Activated T-helper 2 cell treated with anti-CD3 and anti-CD28 coated beads, Interferon-gamma antibody, Interleukin-2, Interleukin-4, amounts not matched to agents 10 μg/mL and 5 μg/mL and 100 μg/mL, durations not matched to agents 14 hours and 24 hours and 36 hours (primary cell): ENCODE measurements at places on chromosomes 13 and 19.

GRCh38 chr13:32297206-32297605 is 18.0 kb downstream of the ZAR1L start:
- no peak for DNase-seq

- peak; percentile 84 for DNase-seq
Measured at GRCh38 chr19:10104665-10105508, 1.3 kb upstream of the PPAN start.

DNA sequence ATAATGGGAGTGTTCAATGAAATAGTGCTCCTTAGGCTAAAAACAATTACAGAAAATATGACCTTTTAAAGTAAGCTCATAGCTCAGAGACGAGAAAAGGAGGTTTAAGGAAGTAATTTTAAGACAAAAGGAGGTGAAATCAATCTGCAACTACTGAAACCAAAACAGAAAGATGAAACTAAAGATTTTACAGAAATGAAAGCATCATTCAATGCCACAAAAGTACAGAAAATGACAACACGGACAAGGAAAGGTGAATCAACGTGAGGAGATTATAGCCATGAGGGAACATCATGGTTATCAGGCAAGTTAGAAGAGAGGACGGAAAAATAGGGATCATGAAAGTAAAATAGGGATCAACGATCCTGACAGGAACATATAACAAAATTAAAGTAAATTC is 745.2 kb downstream of the PCDH17 start:
- DNase-seq = no peak

GRCh38 chr19:3420909-3421619 is 54.7 kb downstream of the NFIC start:
- no peak for DNase-seq

DNA sequence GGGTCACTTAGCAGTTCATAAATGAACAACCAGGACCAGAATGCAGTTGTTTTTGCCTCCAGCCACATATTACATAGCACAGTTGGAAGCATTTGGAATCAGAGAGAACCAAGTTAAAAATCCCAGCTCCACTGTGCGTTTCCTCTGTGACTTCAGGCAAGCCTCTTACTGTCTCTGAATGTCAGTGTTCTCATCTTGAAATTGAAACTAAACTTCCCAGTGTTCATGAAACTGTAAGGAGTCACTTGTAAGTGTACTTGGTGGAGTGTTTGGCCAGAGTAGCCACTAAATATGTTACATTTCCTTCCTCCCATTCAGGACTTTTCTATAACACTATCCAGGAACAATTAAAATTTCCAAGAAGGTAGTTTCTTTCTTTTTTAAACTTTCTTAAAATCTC is 276.8 kb downstream of the KCNRG start:
- DNase-seq = no peak

DNA sequence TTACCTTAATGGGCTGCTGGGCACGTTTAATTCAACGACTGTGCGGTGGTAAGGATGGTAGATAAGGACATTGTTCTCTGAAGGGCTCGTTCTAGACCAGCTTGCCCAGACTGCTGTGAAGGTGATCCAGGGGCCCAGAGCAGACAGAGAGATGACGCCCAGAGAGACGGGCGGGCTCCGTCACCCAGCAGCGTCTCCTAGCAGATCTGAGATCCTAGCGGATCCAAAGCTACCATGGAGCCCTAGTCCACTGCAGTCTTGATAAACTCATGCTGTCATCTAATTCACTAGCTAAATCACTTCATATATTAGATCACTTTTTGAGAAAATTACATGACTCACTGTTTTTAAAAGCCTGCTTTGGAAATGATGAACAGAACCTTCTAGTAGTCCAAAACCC is 21.5 kb downstream of the COL4A2 start:
- no peak for DNase-seq

GRCh38 chr13:23629566-23630272 is 59.5 kb downstream of the TNFRSF19 start:
- DNase-seq = no peak

- DNase-seq = no peak
Measured at GRCh38 chr13:19020988-19021387, 160.6 kb downstream of the TUBA3C start.

DNA sequence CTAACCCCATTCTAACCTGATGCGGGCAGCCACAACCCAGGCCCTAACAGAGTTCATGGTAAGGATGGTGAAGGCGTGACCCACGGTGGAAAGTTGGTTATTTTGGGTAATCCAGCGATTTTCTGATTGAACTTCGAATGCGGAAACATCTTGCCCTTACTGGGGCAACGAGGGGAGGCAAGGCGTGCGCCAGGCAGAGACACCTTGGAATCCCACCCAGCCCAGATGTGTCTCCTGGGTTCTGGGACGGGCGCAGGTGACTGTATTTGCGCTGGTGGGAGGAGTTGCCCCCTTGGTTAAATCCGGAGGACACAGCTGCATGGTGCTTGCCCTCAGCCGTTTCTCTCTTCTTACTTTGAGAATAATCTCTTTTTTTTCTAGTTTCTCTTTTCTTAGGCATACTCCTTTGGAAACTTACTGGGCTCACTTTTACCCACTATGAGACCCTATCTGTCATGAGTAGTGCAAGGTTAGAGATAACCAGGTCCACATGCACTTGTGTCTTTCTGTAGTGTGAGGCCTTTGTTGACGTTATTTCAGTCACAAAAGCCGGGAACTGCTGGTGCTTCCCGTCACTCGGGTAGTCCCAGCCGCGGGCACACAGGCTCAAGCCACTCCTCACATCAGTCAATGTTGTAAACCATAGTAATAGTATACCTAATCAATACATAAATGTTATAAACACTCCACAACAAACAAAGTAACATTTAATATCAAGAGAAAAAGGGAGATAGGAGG is 81.5 kb downstream of the ATP11A start:
- DNase-seq = no peak

- DNase-seq = no peak
Measured at GRCh38 chr13:98889419-98890085, 88.3 kb downstream of the DOCK9 start.

DNA sequence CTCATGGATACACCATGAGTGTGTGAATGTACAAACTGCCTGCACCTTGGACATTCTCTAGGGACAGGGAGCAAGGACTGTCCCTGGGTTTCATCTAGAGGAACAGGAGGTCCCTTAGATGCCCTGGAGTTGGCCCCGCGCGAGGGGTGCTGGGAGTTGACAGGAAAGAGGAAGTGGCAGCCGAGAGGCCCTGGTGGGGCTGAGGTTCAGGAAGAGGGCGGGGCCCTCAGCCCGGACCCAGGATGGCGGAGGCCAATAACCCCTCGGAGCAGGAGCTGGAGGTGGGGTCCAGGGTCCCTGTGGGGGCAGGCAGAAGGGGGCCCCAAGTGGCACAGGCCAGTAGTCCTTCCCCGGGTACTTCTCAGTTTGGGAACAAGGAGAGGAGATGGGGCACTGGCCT is 6.9 kb downstream of the PKN1 start:
- DNase-seq = peak; percentile 78

DNA sequence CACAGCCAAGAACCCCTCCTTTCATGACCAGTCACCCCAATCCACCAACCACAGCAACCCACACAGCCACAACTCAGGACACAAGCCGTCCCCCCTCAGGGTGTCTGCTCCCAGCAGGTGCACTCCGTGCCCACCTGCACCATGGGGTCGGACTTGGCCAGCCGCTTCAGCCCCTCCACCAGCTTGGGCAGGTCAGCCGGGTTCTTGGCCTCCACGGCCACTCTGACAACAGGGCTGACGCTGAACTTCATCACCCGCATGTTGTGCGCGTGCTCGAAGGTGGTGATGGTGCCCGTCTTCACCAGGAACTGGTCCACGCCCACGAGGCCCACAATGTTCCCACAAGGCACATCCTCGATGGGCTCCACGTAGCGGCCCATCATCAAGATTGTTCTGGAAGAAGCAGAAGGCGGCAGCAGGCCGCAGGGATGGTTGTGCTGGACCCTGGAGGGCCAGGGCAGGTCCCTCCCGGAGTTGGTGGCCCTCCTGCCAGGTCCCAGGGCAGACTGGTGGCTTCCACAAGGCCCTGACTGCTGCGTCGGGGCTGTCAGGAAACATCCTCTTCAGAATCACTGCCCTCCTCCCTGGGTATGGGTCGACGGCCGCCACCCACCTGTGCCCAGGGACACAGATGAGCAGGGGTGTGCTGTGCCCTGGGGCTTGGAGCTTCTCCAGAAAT is 5.5 kb downstream of the EEF2 start:
- DNase-seq = no peak

- no peak for DNase-seq
Measured at GRCh38 chr13:38758277-38758676, 71.4 kb downstream of the FREM2 start.

DNA sequence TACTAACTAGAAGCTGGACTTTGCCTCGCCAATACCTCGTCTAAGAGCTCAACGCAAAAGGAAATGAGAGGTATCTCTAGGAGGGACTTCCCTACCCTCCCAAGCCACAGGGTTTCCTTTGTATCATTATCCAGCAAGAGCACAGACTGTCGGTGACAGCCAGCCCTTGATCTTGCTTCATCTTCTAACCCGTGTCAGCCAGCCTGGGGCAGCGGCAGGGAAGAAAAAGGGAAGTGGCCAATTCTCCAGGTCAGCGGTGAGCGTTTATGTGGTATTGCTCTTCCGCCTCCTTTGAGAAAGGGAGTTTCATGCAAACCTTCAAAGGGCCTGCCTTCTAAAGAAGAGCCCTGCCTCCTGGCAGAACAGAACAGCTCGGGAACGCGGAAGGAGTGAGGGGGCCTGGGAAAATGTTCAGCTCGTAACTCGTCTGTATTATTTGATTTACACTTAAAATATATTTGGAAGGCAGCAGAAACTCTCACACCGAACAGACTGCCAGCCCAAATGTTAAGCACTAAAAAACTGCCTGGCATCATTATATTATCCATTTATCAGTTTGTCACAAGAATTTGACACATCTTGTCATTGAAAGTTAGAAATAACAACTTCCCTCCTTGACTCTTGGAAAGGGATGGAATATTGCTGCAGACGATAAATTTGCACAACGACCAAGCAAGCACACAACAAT is 41.8 kb downstream of the EFNB2 start:
- DNase-seq = no peak

GRCh38 chr19:28727480-28728159 is 485.3 kb downstream of the UQCRFS1 start:
- DNase-seq = peak; percentile 51

DNA sequence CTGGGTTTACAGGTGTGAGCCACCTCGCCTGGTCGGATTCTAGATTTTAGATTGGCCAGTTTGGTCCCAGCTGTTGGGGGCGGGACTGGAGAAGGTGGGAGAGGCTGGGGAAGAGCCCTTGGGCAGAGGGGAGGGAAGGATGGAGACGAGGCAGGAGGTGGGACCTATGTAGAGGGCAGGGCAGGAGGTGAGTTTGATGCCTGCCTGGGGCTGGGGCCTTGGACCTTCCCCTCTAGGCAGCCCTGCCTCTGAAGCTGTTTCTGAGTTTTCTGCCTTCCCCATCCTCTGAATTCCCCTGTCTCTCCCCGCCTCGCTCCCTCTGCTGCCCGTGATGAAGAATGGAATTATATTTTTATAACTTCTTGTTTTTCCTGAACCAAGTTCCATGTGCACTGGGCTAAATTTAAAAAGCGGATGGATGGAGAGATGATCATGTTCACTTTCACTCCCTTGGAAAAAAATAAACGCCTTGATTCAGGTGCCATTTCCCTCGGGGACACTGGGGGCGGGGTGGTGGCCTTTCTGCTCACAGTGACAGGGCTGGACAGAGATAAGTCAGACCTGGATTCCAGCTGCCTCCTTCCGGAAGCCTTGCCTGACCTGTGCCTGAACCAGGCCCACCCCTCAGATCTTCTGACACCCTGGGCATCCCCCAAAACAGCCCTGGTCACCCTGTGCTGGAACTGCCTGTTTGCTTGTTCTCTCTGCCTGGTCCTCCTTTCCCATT is 16.5 kb upstream of the TNFAIP8L1 start:
- no peak for DNase-seq

GRCh38 chr19:861756-862580 is 2.5 kb downstream of the CFD start:
- DNase-seq = peak; percentile 45

GRCh38 chr13:23898101-23898500 is 799 bp upstream of the C1QTNF9B start:
- no peak for DNase-seq

- no peak for DNase-seq
Measured at GRCh38 chr19:30855442-30855841, 483.3 kb downstream of the ZNF536 start.

GRCh38 chr13:48573213-48574007 is 40.5 kb upstream of the RCBTB2 start:
- no peak for DNase-seq

GRCh38 chr13:37273836-37274235 is 168.4 kb upstream of the CSNK1A1L start:
- no peak for DNase-seq

- no peak for DNase-seq
Measured at GRCh38 chr13:103957939-103958338, 891.7 kb upstream of the SLC10A2 start.

- no peak for DNase-seq
Measured at GRCh38 chr19:23698711-23699520, 11.9 kb upstream of the ZNF675 start.

GRCh38 chr19:3785938-3786824 is at the start of gene MATK:
Gene MATK, minus strand, starts transcription at chr19:3786381. Its CDS starts 1,246 bp downstream, at chr19:3785135.
- DNase-seq = no peak

DNA sequence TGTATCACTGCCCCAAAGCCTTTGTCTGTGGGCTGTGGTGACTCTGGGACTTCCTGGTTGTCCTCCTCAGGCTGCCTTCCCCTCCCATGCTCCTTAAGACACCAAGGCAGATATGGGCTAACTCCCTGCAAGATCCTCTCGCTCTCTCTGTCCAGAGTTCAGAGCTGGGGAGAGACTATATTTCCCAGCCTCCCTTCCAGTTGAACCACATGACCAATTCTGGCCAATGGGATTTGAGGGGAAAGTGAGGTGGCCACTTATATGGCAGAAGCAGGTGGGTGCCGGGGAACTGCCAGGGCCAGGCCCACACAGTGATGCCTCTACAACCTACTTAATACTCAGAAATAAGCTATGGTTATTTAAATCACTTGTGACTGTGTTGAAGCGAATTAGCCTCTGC is 16.2 kb upstream of the ANGPTL8 start:
- DNase-seq = no peak

DNA sequence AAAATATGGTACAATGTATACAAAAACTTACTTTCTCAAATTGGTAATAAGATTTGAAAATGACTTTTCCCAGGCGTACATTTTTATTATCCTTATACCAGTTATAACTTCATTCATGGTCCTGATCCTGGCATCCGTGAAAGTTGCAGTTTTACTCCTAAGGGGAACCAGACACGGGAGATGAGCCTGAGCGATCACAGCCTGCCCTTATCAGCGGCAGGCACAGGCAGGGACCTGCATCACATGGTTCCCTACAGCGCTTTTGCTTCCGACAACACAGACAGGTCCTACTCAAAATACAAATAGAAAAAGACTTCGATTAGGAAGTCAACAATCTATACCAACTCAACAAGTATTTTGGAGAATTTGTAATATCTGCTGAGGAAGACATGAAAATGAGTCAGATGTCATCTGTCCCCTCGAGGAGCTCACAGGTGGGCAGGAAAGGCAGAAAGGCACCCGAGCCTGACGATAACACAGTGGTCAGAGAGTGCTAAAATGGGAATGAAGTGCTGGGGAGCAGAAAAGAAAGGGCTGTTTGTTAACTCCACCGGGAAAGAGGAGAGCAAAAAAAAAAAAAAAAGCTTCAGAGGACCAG is 93.4 kb downstream of the ABCC4 start:
- no peak for DNase-seq

GRCh38 chr13:79405831-79406596 is at the start of gene RBM26:
Gene RBM26, minus strand, starts transcription at chr13:79406255. Its CDS starts 481 bp downstream, at chr13:79405774.
- DNase-seq = peak; percentile 92

GRCh38 chr19:56573914-56574313 is 6.6 kb downstream of the ZNF470 start:
- no peak for DNase-seq
